ENCODE measurements at places on chromosomes 6 and 20.

DNA sequence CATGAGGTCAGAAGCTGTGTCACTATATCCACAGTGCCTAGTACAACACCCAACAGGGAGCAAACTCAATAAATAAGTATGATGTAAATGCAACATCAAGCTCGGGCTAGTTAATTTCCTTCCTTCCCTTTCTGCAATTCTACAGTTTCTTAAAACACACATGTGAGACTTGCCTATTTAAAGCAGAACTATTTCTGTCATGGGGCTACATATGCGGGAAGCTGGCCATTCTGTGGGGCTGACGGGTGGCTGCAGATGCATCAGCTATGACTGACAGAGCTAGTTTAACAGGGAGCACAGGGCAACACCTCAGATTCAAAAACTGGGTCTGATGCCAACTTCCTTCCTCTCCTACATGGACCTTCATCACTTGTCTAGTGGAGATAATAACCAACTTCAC is 118.1 kb upstream of the ENPP5 start:
- DNase-seq: no peak

DNA sequence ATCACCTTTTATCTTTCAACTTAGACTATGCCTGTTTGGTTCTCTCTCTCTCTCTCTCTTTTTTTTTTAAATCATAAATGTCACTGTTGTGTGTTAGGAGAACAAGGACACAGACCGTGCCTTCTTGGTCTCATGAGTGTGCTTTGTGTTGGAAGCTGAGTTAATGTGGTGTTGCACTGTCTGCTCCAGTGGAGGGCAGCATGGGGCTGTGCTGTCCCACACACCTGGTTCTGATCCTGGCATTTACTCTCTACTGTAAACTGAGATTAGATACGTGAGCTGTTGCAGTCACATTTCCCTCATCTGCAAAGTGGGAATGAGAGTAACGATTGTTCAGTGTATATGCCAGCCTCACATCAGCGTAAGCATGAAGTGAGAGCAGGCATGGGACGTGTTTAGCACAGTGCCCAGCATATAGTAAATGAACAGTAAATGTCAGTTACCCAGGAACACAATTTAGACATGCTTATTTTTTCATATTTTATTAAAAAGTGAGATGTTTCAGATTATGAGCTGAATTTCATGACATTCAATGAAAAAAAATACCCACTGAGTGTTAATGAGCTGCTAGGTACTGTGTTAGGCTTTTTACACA is 161.1 kb downstream of the FARS2 start:
- DNase-seq: no peak

DNA sequence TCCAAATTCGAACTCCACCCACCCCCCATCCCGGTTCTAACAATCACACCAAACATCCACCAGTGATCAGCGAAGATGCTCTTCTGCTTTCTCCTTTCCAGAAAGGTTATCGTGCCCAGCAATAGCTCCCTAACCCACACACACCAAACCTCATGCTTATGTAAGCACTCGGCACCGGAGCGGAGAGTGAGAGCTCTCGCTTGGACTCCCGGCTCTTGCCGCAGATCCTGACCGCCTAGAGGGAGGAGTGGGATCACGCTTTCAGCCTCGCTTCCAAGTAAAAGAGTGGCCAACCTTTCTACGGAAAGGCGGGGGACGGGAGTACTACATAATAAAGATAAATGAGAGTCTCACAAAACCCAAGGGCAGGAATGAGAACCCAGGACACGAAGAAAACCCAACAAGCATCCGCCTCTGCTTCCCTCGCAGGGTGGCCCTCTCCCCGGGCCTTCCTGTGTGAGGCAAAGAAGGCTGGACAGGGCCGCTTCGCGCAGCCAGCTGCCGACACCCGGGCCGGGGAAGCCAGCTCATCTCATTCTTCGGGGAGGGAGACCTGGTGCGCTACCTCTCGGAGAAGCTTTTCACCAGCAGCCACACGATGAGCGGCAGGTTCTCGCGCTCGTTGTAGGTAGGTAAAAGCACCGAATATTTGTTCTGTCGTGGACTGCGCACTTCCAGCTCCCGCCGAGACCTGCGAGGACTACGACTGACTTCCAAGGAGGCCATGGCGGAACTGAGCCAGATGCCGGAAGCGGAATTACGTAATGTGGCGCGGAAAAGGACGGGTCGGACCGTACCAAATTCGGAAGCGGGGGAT is at the start of gene DPM1:
TSS of gene DPM1 (minus strand) at position 735 of the 817 bp plus-strand sequence. CDS start at position 726, 9 bp downstream.
- DNase-seq: no peak

- DNase-seq: no peak
Measured at GRCh38 chr6:7727946-7728854, 2.3 kb downstream of the BMP6 start.

GRCh38 chr6:73182021-73182607 is 43.2 kb downstream of the KHDC1L start:
- DNase-seq: no peak

GRCh38 chr6:78910591-78911171 is 43.3 kb downstream of the IRAK1BP1 start:
- DNase-seq: no peak

- DNase-seq: no peak
Measured at GRCh38 chr6:30169658-30170614, 6.6 kb downstream of the TRIM15 start.
